ENCODE measurements at places on chromosomes 3 and 15.

GRCh38 chr3:103388214-103388613 is 953.4 kb downstream of the ZPLD1 start:
- no peak for DNase-seq

GRCh38 chr3:17091910-17092582 is 207.3 kb downstream of the PLCL2 start:
- DNase-seq = no peak

- DNase-seq = no peak
Observed at GRCh38 chr3:66585520-66586095, 84.8 kb upstream of the LRIG1 start.

DNA sequence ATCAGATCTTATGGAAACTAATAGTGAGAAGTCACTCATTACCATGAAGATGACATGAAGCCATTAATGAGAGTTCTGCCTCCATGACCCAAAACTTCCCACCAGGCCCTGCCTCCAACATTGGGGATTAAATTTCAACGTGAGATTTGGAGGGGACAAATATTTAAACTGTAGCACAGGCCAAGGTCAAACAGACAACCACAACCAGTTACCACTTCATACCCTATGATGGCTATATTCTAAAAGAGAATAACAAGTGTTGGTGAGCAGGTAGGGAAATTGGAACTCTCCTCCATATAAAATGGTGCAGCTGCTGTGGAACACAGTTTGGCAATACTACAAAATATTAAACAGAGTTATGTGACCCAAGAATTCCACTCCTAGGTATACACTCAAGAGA is 36.9 kb downstream of the TCAIM start:
- no peak for DNase-seq

DNA sequence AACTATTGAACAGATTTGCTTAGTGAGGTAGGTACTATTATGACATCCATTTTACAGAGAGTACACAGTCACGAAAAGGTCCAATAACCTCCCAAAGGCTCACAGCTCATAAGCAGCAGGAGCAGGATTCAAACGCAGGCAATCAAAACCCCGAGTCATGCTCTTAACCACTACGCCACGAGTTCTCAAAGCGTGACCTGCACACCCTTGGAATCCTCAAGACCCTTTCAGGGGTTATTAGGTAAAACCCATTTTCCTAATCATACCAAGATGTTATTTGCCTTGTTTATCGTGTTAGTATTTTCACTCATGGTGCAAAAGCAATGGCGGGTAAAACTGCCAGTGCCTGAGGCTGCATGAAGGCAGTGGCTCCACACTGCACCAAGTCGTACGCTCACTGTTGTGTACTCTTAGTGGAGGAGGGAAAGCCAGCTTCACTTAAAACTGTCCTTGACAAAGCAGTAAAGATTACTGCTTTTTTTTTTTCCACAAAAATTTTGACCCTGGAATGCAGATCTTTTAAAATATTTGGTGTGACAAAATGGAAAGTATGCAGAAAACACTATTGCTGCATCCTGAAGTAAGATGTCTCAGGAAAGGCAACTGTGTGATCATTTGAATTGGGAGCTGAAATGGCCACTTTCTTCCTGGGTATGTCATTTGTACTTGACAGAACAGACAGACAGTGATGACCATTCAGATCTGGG is 96.1 kb downstream of the IGF2BP2 start:
- DNase-seq = no peak

GRCh38 chr3:185560676-185561075 is 8.3 kb upstream of the LIPH start:
- DNase-seq = no peak

- DNase-seq = no peak
Observed at GRCh38 chr15:79045041-79045440, 45.5 kb downstream of the RASGRF1 start.

DNA sequence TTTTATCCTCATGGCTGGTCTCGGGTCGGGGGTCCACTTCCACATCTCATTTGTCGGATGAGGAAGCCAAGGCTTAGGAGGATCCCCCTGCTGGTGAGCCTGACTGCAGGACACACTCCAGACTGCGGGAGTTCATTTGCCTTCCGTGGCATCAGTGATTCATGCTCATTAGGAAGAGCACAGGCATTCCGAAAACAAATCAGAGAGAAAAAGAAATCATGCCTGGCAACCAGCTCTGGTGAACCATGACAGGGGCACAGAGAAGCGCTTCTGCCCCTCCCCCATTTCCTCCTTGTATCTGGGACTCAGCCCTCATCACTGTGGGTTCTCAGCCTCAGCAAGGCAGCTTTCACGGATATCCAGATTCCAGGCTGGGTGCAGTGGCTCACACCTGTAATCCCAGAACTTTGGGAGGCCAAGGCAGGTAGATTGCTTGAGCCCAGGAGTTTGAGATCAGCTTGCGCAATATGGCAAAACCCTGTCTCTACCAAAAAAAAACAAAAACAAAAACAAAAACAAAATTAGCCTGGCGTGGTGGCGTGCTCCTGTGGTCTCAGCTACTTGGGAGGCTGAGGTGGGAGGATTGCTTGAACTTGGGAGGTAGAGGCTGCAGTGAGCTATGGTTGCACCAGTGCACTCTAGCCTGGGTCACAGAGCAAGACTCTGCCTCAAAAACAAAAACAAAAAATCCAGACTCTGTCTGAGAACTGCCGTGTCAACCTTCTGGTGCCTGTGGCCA is 28.4 kb downstream of the IRAK2 start:
- DNase-seq = peak; percentile 77

GRCh38 chr15:42691308-42691707 is 45.6 kb downstream of the CDAN1 start:
- no peak for DNase-seq

- DNase-seq = peak; percentile 47
Observed at GRCh38 chr3:122577409-122578031, at the start of gene PARP15. PARP15 (plus strand) TSS chr3:122577650; CDS start chr3:122577668, 18 bp downstream.

- DNase-seq = peak; percentile 13
Observed at GRCh38 chr3:31695280-31696008, 162.7 kb downstream of the STT3B start.

DNA sequence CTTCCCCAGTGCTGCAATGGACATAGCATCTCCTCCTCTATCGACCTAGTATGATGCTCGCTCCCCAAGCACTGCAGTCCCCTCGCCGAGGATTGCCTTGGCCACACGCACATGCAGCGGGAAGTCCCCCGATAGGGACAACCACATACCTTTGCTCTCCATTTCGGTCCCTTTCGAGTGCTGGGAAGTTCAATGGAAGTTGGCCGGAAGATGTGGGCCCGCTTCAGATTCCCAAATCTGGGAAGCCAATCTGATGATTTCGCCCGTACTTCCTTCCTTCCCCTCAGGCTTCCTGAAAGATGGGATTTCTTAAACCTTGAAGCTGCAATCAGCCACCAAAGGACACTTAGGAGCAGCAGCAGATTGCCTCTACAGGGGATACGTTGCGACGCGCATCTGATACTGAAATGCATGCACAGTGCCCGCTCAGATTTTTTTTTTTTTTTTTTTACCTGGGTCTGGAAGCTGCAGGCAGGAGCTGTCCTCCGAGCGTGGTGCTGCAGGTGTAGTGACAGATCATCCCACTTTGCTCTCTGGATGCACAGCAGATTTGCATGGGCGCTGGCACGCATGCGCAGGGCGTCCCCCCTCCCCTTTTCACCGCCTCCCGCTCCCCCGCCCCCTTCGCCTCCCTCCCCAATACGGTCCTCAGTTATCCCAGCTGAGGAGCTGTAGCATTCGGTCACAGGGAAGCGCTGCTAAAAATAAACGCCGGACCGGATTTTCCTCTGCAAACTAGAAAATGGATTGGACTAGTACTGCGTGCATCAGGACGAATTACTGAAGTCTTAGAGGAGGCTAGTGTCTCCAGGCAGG is at the start of gene FGF12:
TSS of gene FGF12 (minus strand) at position 510 of the 816 bp plus-strand sequence.
- DNase-seq = no peak

DNA sequence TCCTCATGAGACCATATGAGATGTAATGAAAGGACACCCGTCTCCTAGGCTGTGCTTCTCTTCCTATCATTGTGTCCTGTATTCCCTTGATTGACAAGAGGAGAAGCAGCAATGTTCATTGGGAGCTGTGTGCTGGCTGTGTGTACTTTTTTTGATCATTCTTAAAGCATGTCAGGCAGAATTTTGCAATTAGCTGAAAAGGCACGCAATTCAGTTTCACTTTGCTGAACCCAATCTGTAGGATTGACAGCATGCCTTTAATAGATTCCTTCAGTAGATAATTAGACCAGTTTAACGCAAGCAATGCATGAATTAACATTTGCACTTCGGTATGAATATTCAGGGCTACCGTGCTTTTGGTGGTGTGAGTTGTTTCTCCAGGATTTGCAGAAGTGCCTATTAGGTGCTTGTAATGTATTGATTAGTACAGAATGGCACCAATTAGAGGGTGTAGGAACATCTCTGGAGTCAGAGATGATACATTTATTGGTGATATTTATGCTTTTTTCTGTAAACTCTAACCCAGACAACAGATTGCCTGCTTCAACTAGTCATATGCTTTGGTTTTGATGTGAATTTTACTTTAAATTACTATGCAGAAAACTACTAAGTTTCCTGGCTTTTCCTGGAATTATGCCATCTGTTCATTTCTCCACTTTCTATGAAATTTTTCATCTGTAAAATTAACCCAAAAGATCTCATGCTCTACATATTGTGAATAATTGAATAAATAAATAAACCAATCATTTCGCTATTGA is 114.3 kb downstream of the NSUN3 start:
- no peak for DNase-seq

DNA sequence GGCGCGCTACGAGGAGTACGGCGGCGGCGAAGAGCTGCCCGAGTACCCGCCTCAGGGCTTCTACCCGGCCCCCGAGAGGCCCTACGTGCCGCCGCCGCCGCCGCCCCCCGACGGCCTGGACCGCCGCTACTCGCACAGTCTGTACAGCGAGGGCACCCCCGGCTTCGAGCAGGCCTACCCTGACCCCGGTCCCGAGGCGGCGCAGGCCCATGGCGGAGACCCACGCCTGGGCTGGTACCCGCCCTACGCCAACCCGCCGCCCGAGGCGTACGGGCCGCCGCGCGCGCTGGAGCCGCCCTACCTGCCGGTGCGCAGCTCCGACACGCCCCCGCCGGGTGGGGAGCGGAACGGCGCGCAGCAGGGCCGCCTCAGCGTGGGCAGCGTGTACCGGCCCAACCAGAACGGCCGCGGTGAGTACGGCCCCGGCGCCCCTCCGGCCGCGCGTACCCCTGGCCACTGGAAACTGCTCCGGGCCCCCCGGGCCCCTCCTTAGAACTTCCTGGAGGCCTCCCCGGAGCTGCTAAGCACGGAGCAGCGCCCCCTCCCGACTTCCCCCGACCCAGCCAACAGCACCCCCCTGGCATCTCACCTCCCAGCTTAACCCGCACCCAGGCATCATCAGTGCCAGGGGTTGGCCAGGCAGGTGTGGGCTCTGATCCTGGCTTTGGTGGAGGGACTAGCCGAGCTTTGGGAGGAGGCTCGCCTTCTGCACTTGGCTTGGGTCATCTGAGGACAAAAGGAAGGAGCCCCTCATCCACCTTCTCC is 1.4 kb downstream of the LOXL1 start:
- peak; percentile 80 for DNase-seq

GRCh38 chr3:129586746-129587430 is 19.6 kb downstream of the PLXND1 start:
- no peak for DNase-seq

DNA sequence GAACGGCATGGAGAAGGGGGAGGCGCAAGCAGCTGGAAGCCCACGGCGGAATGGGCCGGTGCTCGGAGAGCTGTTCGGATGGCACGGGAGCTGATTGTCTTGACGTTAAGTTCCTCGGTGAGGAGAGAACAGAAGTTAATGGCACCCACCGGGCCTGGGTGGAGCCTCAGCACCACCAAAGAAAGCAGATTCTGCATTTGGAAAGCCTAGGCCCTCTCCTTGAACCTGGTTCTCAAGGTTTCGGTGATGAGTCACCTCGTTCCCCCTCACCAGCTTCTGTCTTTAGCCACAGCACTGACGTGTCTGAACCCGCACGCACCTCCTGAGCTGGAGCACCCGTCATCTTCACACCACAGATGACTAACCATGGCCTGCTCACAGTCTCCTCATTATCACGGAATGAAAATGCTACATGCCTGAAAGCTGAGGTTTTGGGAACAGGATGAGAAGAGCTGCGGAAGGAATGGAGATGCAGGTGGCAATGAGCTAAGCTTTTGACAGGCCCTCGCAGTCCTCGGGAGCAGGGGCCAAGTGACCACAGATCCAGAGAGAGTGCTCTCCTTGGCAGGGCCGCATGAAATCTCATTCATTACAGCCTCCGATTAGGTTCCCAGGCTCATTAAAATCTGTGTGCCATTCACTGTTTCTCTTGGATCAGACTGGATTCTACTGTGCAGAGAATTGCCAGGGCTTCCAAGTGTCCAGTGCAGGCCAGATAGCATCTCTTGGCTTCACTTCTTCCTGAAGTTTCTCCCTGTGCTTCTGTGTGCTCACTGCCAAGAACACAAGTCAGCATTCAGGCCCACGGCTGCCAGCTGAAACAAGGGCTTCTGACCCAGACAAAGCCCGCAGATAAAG is 96.3 kb upstream of the DLG1 start:
- no peak for DNase-seq

GRCh38 chr3:188119846-188120245 is 34.1 kb upstream of the LPP start:
- DNase-seq = no peak
